NCI-H187 treated with DMSO at 0.1 percent for 48 hours (cell line): ENCODE measurements at places on chromosomes 4 and X.

- DNase-seq: no peak
These were observed 10.8 kb upstream of the RHOH start for GRCh38 chr4:40185830-40186664.

DNA sequence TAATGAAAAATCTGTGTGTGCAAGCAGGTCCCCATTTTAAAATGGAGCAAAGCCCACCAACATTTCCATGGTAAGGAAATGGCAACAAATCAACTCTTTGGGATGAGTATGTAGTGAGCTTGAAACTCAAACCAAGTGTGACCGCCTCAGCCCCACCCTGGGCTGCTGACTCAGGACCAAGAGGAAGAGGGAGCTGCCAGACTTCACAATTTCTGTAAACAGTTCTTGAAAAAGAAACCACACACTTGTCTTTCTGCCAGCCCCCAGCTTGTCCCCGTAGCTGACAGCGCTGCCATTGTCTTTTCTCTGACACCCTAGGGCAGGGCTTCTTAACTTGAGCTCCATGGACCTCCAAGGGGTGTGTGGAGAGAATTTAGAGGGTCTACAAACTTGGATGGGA is 10.3 kb downstream of the RTL5 start:
- no peak for DNase-seq

GRCh38 chr4:181890031-181890430 is 353.2 kb upstream of the TENM3 start:
- DNase-seq: no peak

DNA sequence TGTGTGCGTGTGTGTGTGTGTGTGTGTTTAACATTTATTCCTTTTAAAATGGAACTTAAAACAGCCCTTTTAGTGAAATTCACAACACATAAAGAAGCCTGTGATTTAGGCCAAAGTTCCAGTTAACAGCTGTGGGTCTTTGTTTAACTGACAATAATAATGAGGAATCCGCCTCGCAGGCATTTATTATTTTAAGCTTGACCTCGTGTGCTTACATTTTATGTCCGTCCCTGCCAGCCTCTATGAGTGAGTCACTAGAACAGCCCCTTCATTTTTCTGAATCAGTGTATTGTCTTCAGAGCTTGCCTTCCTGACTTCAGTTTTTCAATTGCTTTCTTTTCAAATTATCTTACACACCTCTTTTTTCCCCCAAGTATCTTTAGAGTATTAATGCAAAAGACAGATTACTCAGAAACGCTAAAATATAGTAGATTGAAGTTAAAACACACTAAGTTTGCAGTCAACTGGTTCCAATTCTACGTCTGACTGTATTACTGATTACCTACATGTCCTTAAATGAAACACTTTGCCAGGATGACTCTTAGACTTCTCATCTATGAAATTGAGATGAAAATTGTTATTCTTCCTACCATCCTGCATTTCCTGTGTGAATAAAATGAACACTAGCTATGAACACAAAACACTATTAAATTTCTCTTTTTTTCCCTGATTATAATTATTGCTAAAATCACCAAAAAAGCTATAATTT is 319.6 kb upstream of the HS3ST1 start:
- DNase-seq: no peak

DNA sequence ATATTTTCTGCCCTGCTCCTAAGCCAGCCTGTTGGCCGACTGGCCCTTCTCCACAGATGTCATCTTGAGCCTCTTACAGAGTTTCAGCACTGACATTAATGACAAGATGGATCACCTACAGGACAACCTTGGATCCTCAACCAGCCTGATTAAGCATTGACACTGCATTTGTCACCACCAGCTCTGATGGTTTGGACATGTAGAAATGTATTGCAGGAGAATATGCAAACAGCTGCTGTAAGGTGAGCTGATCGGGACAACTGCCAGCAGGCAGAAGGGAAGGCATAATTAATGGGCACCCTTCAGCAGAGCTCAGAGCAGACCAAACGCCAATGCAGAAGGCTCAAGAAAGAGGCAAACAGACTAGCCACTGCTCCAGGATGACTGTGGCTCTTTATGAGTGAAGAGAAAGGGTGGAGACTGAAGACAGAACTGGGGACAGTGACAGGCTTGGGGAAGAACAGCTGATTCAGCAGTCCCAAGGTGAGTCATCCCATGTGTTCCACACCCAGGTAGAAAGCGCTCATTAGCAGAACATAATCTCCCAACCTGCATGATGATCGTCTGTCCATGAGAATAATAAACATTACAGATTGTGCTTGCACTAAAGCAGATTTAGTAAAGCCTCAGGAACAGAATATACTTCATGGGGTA is 6.7 kb downstream of the CORIN start:
- DNase-seq: peak; percentile 15

DNA sequence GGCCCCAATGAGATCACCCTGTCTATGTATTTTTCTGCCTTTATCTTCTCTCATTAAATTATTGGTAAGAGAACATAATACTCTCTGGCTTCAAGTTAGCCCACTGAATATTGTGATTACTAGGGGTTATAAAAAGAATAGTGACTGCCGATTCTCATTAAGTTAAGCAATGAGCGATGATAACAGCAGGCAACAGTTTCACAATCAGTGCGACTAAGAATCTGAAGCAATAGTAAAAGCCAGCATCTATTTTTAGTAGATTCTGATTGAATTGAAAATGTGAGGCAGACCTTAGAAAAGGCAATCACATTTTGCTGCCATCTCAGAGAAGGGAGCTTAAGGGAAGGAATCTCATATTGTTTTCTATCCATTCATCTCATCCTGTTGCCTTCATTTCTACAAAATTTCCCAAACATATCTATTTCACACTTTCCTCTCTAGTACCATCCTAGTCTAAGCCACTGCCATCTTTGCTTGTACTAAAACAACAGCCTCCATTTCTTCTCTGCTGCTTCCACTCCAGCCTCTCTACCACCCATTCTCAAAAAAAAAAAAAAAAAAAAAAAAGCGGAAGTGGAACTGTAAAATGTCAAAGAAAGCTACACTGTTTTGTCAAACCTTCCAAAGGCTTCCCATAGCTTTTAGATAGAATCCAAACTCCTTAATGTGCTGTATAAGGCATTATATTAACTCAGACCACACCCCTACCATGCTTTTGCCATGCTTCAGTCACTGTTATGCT is 17.4 kb downstream of the GABRA4 start:
- no peak for DNase-seq

DNA sequence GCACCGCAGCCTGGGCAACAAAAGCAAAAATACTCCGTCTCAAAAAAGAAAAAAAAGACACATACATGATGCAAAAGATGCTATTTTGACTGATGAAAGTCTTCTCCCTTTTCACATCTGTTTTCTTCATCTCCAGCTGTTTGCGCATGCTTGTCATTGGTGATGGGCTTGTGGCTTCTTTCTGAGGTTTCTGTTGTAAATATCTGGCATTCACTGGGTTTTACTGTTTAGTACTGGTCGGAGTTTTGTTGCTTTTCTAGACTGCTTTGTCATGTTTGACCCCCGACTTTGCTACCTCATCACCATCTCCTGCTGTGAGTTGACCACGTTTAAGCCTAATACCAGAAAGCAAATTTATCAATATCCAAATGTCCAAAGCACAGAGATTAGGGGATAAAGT is 34.4 kb downstream of the PTCHD1 start:
- no peak for DNase-seq

- no peak for DNase-seq
These were observed 841.1 kb downstream of the CENPC start for GRCh38 chr4:66704243-66704642.

- DNase-seq: no peak
These were observed 207.8 kb upstream of the GATB start for GRCh38 chr4:151968643-151969042.

- DNase-seq: no peak
These were observed 34.7 kb downstream of the P2RY10 start for GRCh38 chrX:78979789-78980464.

DNA sequence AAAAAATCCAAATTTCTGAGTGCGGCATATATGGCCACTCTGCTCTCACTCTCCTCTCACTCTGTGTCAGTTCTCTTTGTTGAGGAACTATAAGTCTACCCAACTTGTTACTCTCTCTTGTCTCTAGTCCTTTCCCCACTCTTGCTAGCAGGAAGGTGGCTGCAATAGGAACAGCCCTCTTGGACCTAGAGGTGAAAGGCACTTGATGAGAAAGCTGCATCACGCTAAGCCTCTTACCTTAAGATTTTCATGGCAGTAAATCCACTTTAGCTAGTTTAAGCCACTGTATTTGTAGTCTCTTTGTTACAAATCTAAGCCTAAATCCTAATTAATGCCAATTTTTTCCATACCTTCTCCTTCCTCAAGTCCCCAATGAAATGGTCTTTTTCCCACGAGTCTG is 189.9 kb downstream of the NKX6-1 start:
- DNase-seq: no peak

DNA sequence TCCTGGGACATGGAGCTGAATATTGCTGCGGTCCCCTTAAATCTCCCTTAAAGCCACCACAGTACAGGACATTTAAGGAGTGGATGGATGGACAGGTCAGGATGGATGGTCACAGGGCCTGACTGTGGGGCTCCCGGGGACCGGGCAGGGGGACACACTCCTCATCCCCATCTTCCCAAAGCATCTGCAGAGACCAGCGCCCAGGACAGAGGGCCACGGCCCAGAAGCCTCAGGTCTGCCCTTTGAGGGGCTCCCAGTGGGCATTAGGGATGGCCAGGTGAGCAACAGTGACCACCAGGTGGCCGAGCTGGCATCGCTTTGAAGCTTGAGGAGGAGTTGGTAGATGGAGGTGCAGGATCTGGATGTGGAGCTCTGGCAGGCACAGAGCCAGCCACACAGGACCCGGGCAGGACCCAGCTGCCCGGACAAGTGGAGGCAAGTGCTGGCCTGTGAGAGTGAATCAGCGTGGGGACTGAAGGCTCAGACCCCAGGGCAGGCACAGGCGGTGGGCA is 51.4 kb downstream of the ABLIM2 start:
- DNase-seq: no peak

DNA sequence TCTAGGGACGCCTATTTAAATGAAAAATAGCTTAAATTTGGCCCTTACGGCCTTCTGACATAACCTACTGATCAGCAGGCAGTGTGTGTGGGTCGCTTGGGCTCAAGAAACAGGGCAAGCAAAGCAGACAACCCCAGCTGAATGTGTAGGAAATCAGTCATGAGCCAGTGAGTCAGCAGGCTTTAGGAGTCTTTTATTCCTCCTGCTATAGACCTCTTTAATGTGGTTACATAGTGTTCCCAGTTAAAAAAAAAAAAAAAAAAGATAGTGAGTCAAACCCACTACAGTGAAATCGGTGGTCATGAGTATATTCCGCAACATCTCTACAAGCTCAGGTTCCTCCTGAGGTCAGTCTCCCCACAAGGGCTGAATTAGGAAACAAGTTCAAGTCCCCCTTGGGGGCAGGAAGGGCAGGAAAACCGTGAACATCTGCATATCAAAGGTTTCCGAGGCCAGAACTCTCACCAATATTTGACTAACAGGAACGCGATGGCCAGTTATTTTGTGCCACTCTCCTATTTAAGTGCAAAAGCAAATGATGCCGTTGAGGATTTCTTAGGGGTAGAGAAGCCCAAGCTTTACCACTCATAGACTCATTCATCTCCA is 32.7 kb downstream of the ACSL1 start:
- DNase-seq: no peak

- no peak for DNase-seq
These were observed 10.2 kb downstream of the TLR3 start for GRCh38 chr4:186078981-186079638.

- no peak for DNase-seq
These were observed 228.7 kb upstream of the SPRY1 start for GRCh38 chr4:123167931-123168330.

DNA sequence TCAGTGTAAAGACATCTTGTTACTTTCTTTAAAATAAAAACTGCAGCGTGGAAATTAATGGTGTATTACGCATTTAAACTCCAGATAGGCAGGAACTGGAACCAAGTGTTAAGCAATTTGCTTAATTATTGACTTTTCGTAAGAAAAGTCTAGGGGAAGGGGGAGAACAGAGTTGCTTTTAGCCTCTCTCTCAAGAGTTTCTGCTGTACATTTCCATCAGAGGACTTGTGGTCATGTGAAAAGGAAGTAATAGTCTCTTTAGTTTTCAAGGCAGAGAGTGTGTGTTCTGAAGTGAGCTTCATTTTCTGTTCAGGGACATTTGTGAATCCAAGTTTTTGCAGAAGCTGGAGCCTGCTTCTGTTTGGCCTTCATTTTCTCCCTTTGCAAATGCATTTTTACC is 127.2 kb downstream of the UBE2K start:
- no peak for DNase-seq

- DNase-seq: no peak
These were observed 250.4 kb downstream of the TMA16 start for GRCh38 chr4:163744861-163745260.

GRCh38 chr4:176545872-176546271 is 226.1 kb downstream of the SPCS3 start:
- DNase-seq: no peak

DNA sequence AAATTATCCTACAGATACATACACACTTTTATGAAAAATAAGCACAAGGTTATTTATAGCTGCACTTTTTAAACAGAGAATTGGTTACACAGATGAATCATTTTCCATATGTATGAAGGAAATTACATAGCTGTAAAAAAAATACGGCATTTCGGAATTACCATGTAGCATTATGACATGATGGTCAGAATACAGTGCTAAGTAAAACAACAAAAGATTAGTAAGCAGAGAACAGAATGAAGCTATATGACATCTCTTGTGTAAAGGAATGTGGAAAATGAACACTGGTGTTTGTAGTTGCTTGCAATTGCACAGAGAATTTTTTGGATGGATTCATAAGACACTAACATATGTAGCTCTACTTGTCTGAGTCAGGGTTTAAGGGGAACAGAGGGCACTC is 1222.0 kb upstream of the PRKX start:
- no peak for DNase-seq

DNA sequence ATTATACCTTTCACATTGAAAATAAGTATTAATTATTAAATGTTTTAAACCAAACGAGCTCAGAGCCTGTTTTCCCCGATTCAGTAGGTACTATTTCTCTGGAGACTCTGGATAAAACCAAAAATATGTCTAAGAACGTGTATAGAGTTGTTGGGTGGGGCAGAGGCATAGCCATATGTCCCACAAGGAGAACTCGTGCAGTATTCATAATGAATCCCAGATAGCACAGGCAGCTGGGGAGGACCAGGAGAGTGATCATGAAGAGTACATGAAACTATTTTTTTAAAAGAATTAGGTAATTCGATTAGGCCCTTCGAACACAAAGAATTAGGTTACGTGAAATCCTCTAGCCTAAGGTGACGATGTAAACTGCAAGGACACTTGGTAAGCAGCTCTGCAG is 76.1 kb downstream of the CLDN22 start:
- DNase-seq: no peak

- no peak for DNase-seq
These were observed 2.7 kb downstream of the TSPYL2 start for GRCh38 chrX:53084863-53085262.

GRCh38 chr4:155434366-155434765 is 57.6 kb upstream of the MAP9 start:
- no peak for DNase-seq

GRCh38 chr4:15003891-15004738 is 1.8 kb downstream of the CPEB2 start:
- no peak for DNase-seq

DNA sequence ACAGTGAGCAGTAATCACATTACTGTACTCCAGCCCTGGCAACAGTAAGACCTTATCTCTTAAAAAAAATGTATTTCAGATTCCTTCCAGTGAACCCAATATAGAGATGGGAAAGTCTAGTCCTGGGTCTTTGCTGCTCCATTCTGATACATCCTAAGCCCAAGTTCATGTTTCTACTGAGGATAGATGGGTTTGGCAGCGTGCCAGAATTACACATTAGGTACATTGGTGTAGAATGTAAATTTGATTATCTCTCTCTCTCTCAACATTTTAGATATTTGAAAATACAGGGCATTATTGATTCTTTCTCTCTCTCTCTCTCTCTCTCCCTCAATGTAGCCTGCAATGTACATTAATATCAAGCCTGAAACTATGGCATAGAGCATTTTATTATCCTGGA is 43.5 kb upstream of the ZNF330 start:
- DNase-seq: no peak
